ENCODE measurements at places on chromosomes 11 and 22.

GRCh38 chr22:25564320-25564978 lies at the start of gene GRK3:
Gene GRK3, plus strand, starts transcription at chr22:25564675. Its CDS starts 366 bp downstream, at chr22:25565041.
- no peaks in the 10 kb centered on the region for H3K27me3 ChIP-seq
- no peaks in the 10 kb centered on the region for H3K36me3 ChIP-seq
- no peak within 1 kb of the TSS for H3K27ac ChIP-seq
- peak; percentile 73 for DNase-seq

DNA sequence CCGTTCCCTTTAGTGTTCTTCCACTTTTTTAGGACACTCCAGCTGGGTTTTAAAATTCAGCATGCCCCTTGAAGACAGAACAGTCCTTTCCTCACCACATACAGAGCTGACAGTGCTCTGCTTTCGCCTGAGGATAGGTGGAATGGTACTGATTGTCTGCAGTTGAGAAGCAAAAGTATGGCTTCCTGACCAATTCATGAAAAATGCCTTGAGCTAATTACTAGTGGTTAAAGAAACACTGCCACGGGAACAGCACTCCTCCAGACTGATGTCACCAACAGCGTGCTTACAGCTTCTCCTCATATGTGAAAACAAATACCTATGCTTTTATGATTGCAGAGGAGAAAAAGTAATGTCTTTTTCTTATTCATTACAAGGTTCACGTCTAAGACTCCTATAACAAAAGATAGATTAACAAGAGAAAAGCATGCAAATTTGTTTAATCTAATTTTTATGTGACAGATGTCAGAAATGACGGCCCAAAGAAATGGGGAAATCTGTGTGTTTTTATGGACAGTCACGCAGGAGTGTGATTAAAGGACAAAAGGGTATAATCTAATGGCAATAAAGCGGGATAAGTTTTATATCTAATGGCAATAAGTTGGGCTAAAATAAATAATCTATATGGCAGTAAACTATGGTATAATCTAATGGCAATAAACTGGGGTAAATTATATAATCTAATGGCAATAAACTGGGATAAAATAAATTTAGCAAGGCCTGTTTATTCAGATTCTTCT lies 123.4 kb upstream of the ARHGAP42 start:
- DNase-seq, result no peak
- peak overlapping the region; percentile 19 for H3K27ac ChIP-seq
- no peak overlapping the region for H3K4me3 ChIP-seq
- peaks cover 2% of the 10 kb centered on the region for H3K4me1 ChIP-seq
- H3K27me3 ChIP-seq, result no peaks in the 10 kb centered on the region

- H3K27me3 ChIP-seq, result no peaks in the 10 kb centered on the region
- no peaks in the 10 kb centered on the region for H3K36me3 ChIP-seq
- no peak overlapping the region for H3K27ac ChIP-seq
- H3K4me3 ChIP-seq, result no peak overlapping the region
Observed at GRCh38 chr11:15379483-15379882, 264.8 kb downstream of the INSC start.

DNA sequence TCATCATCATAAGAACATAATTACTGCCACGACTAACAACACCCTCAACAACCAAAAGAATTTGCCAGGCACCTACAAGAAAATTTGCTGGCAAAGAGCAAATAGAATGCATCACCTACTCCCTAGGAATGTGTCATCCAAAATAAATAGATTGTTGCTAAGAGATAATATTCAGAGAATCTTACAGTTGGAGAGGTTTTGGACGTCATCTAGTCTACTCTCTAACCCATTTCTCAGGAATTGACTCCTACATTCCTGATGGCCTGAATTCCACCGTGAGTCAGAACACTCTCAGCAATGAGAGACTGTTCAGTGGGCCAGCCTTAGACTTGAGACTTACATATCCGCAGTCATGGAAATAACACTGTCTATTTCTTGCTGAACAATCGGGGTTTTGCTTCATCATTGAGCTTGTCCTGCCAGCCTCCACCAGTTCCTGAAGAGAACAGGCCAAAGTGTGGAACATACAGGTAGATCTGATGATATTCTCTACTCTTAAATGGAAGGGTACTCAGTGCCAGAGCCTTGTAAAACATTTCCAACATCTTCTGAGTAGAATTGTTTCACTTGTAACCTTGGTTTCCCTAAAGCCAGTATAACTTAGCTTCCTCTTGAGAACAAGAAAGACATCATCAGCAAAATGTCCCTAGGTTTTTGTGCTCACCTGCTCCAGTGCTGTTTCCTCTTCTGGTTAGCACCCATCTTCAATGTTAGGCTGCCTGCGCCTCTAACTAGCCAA lies 8.3 kb downstream of the KIRREL3 start:
- H3K4me1 ChIP-seq, result peaks cover 5% of the 10 kb centered on the region
- no peak overlapping the region for H3K4me3 ChIP-seq
- H3K36me3 ChIP-seq, result no peaks in the 10 kb centered on the region
- H3K27ac ChIP-seq, result no peak overlapping the region
- DNase-seq, result peak; percentile 92

DNA sequence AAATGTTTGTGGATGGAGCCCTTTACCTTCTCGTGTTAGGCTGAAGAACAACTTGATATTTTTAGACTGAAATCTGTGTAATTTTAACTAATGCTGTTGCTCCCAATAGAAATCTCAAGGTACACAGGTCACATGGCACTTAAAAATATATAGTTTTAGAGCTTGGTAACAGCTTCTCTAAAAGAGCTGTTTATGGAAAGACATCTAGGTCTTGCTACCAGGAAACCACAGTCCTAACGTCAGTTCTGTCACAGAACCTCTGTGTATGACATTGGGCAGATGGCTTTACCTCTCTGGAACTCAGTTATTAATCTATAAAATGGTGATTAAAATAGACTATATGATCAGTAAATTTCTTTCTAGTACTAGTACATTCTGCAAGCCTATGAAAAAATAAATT lies 35.4 kb downstream of the PAK1 start:
- H3K4me1 ChIP-seq, result no peaks in the 10 kb centered on the region
- no peak overlapping the region for H3K4me3 ChIP-seq
- H3K36me3 ChIP-seq, result no peaks in the 10 kb centered on the region
- no peak for DNase-seq
- H3K27me3 ChIP-seq, result no peaks in the 10 kb centered on the region
- no peak overlapping the region for H3K27ac ChIP-seq

DNA sequence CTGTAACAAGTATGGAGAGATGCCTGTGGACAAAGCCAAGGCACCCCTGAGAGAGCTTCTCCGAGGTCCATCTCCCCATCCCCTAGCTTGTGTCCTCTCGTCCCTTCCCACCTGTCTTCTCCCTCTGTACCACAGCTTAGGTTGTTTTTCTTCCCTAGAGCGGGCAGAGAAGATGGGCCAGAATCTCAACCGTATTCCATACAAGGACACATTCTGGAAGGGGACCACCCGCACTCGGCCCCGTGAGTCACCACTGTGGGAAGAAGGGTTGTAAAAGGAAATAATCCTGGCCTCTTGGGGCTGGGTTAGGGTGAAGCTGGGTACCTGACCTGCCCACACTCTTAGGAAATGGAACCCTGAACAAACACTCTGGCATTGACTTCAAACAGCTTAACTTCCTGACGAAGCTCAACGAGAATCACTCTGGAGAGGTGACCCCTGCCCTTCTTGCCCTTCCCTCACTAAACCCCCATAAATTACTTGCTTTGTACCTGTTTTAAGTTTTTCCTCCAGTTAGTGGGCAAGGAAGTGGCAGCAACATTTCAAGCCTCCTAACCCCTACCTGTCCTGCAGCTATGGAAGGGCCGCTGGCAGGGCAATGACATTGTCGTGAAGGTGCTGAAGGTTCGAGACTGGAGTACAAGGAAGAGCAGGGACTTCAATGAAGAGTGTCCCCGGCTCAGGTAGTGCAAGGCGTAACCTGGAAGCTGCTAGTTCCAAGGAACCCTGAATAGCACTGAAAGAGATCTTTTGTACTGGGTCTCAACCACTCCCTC lies 3.1 kb downstream of the TAF10 start:
- peaks cover 12% of the 10 kb centered on the region for H3K4me1 ChIP-seq
- no peak overlapping the region for H3K27ac ChIP-seq
- DNase-seq, result no peak
- no peak overlapping the region for H3K4me3 ChIP-seq
- peaks cover 40% of the 10 kb centered on the region for H3K36me3 ChIP-seq

DNA sequence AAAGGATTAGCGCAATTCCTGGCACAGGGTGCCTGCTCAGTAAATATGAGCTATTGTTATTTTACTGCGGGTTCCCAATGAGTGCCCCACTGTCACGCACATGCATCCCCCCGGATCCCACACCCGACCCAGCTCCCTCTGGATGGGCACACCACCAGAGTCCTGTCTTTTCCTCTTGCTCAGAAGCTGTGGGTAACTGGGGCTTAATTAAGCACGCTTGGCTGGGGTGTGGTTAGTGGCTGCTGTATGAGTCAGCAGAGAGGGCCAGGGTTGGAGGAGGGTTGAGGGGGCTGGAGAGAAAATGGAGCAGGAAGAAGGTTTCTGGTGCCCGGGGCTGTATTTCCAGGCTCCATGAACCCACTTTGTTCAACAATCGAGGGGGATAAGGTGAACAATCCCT lies 30.3 kb upstream of the NECTIN1 start:
- peaks cover 6% of the 10 kb centered on the region for H3K4me1 ChIP-seq
- DNase-seq, result no peak
- H3K4me3 ChIP-seq, result no peak overlapping the region
- H3K27me3 ChIP-seq, result no peaks in the 10 kb centered on the region
- no peak overlapping the region for H3K27ac ChIP-seq
- no peaks in the 10 kb centered on the region for H3K36me3 ChIP-seq

- peaks cover 6% of the 10 kb centered on the region for H3K4me1 ChIP-seq
- no peaks in the 10 kb centered on the region for H3K36me3 ChIP-seq
- H3K27ac ChIP-seq, result no peak overlapping the region
Observed at GRCh38 chr22:38141217-38141973, 30.9 kb upstream of the BAIAP2L2 start.

DNA sequence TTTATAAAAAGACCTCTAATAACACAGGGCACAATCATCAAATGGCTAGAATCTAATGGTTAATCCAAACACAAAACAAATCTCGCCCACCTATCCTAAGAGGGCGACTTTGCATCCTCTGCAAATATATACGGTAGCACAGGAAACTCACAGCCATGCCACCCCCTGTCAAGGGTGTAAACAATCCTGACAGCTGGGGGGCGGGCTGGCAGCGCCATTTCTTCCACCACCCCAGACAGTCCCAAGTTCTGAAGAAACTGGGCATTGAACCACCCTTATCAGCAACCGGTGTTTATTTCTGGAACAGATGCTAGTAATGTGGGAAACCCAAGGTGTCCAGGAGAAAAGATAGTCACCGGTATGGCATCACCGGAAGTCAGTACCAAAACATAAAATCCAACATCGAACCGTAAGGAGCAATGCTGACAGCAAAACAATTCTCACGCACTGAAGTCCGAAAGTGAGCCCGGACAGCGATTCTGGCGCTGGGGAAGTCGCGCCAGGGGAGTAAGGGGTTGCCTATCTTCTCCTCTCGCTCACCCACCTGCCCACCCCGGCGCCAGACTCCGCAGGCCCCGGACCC lies 825 bp downstream of the FBXO3 start:
- peaks cover 7% of the 10 kb centered on the region for H3K4me1 ChIP-seq
- peak; percentile 46 for DNase-seq
- no peak overlapping the region for H3K27ac ChIP-seq
- H3K36me3 ChIP-seq, result peaks cover 2% of the 10 kb centered on the region

DNA sequence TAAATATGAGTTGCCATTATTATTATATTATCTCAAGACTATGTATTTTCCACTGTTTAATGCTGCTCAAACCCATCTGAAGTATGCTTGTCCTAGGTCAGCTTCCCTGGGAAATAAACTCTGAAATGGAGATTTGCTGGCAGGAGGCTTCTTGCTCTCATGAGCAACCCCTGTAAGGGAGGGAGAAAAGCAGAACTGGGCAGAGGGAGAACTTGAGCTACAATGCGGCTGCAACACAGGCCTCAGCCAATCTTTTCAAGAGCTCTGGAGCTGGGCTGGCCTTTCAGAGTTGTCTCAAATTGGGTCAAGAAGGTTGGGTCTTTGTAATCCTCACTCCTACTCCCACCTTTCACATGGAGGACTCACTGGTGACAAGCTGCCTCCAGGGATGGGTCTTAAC lies 412.6 kb downstream of the TENM4 start:
- peaks cover 5% of the 10 kb centered on the region for H3K4me1 ChIP-seq
- H3K36me3 ChIP-seq, result no peaks in the 10 kb centered on the region
- no peak overlapping the region for H3K27ac ChIP-seq
- H3K4me3 ChIP-seq, result no peak overlapping the region

GRCh38 chr11:68166969-68167368 lies 45.8 kb upstream of the CHKA start:
- no peaks in the 10 kb centered on the region for H3K4me1 ChIP-seq
- no peak overlapping the region for H3K27ac ChIP-seq
- no peaks in the 10 kb centered on the region for H3K27me3 ChIP-seq
- no peak overlapping the region for H3K4me3 ChIP-seq
- no peak for DNase-seq
- peaks cover 55% of the 10 kb centered on the region for H3K36me3 ChIP-seq

- H3K4me3 ChIP-seq, result no peak overlapping the region
- peak; percentile 72 for DNase-seq
- H3K27me3 ChIP-seq, result peaks cover 5% of the 10 kb centered on the region
- peaks cover 7% of the 10 kb centered on the region for H3K4me1 ChIP-seq
- H3K36me3 ChIP-seq, result peaks cover 8% of the 10 kb centered on the region
Observed at GRCh38 chr11:623999-624704, 603 bp downstream of the CDHR5 start.

GRCh38 chr11:116826751-116827431 lies 2.8 kb upstream of the APOC3 start:
- no peak overlapping the region for H3K4me3 ChIP-seq
- H3K36me3 ChIP-seq, result no peaks in the 10 kb centered on the region
- no peak for DNase-seq
- H3K27me3 ChIP-seq, result no peaks in the 10 kb centered on the region

GRCh38 chr11:47357985-47358730 lies 5.7 kb upstream of the MYBPC3 start:
- no peaks in the 10 kb centered on the region for H3K27me3 ChIP-seq
- DNase-seq, result no peak
- H3K4me1 ChIP-seq, result peaks cover 6% of the 10 kb centered on the region
- H3K4me3 ChIP-seq, result peak overlapping the region; percentile 37
- no peak overlapping the region for H3K27ac ChIP-seq

GRCh38 chr11:9046481-9046880 lies 42.7 kb upstream of the NRIP3 start:
- H3K4me3 ChIP-seq, result no peak overlapping the region
- H3K27ac ChIP-seq, result no peak overlapping the region
- H3K36me3 ChIP-seq, result no peaks in the 10 kb centered on the region
- H3K27me3 ChIP-seq, result no peaks in the 10 kb centered on the region
